AML-193 (cell line): ENCODE measurements at places on chromosomes 4 and X.

DNA sequence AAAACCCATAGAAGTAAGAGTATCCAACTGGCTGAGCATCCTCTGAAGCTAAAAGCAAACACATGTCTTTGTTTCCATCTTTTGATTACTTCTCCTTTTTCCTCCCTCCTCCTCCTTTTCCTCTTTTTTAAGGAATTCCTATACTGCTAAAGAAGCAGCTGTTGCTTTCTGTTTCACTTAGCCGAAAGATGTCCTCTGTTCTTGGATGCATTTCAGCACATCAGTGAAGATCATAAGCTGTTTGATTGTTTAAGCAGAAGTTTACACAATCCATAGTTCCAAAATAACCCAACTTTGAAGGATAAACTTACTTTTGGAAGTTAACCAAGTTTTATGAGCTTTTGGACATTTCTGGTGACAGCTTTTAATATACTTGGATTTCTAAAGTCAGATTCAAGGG is 55.1 kb upstream of the TNIP3 start:
- no peak for DNase-seq

GRCh38 chrX:9269134-9269533 is 195.7 kb upstream of the TBL1X start:
- no peak for DNase-seq

GRCh38 chr4:73098016-73098415 is 28.5 kb upstream of the COX18 start:
- no peak for DNase-seq

DNA sequence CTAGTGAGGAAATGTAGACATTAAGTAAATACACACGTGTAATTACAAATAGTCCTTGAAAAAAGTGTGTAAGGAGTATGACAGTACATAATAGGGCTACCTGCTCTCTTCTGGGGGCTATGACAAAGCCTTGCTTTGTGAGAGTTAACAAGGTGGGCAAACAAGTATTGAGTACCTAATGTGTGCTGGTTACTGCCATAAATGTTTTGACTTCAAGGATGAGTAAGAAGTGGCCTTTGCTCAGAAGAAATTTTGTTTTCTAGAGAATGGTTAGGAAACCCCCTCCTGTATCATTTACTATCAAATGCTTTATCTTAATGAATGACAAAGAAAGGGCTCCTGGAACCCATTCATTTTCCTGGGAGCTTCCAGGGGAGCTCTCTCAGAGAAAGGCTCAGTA is 167.0 kb upstream of the CASK start:
- no peak for DNase-seq

DNA sequence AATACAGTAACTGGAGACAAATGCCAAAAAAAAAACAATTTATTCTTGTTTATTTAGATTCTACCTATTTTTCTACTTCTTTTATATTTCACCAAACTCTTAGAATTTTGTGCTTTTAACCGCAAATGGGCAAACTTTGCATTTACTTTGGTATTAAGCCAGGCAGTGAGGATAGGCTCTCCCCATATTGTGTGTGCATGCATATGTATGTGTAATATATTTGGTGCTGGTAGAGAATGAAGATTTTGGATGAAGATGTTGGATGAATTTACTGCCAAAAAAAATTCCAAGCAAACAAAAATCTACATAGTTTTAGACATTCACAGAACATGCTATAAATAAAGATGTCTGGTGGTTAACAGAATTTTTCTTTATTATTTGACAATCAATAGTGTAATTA is 30.3 kb downstream of the GALNTL6 start:
- no peak for DNase-seq

DNA sequence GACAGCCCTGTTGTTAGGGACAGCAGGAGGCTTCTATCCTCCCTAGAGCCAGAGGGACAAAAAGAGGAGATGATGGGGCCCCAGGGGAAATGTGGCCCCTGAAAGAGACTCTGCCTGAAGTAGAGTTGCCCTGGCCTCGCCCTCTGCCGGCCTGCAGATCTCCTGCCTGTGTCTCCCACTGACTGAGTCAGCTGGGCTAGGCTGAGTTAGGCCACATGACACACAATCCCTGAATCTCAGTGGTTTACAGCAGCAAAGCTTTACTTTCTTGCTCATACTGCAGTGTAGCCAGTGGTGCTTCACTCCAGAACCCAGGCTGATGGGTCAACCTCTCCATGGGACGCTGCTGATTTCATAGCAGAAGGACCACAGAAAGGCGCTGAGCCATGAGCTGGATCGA is 23.5 kb downstream of the DRD5 start:
- DNase-seq: no peak

DNA sequence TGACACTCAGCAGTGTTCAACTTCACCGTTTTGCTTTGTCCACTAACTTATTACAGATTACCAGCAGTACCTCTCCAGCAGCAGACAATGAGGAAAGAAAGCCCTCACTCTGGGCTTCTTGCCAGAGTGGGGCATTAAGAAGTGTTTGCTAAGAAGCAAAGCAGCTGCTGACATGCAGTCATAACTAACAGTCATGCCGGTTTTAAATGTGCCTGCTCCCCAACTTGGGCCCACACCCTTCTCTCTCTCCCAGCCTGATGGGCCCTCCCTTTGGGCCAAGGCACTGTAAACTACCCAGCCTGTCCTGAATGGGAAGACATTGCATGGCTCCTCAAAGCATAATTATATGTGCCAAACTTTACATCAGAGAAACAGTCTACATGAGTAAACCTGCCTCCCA is 54.6 kb upstream of the HHIP start:
- no peak for DNase-seq

DNA sequence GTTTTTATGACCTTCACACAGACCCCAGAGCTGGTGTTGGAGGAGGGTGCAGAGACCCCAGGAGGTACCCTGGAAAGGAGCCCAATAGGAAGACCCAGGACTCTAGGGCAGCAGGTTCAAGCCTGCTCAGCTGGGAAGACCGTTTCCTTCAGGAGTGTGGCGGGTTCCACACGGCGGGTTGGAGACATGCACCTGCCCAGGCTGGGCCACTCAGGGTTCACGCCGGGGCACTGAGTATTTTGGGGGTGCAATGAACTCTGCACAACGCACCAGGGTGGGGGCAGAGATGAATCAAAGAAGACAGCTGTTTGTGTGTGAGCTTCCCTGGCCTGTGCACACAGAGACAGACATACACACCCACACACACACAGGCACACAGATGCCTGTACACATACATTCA is 52.5 kb upstream of the PPP2R3B start:
- no peak for DNase-seq

DNA sequence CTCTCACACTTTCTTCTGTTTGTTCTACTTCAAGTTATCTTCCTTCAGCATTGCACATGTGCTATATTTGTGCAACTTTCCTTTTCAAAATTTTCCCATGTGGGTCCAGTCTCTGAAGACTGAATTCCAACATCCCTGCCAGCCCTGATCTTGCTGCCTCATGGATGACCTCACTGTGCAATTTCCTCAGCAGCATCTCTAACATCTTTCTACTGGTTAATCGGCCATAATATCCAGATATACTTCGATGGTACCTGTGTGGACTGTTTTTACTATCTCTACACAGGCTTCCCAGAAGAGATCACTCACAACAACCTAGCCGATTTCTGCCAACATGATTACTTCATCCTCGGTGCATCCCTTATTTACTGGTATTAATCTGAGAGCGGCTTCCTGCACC is 41.5 kb downstream of the GPM6A start:
- DNase-seq: no peak

- no peak for DNase-seq
These were observed 722.1 kb downstream of the PCDH7 start for GRCh38 chr4:31442236-31442635.

DNA sequence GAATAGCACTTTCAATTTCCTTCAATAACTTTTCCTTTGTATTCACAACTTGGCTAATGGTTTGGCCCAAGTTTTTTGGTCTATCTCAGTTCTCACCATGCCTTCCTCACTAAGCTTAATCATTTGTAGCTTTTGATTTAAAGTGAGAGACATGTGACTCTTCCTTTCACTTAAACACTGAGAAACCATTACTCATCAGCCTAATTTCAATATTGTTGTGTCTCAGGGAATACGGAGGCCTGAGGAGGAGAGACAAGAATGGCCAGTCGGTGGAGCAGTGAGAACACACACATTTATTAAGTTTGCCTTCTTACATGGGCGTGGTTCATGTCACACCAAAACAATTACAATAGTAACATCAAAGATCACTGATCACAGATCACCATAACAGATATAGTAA is 56.7 kb downstream of the TSPAN5 start:
- DNase-seq: no peak

DNA sequence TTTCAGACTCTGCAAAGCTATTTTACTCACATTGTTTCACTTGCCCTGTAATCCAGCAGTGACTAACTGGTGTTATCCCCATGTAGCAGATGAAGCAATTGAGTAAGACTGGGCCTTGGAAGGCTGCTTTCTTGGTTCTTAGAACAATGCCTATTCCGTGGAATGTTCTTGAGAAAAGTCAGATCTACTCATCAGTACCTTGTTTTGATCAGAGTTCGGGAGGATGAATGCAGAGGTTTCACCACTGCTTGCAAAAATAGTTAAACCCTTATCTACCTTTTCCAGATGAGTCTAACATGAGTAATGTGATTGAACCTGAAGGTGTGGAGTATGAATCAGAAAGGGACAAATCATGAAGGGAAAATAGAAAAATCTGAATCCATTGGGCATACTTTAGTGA is 1.8 kb downstream of the MAOB start:
- DNase-seq: no peak

- no peak for DNase-seq
These were observed 50.0 kb downstream of the CLCN5 start for GRCh38 chrX:49972328-49972860.

DNA sequence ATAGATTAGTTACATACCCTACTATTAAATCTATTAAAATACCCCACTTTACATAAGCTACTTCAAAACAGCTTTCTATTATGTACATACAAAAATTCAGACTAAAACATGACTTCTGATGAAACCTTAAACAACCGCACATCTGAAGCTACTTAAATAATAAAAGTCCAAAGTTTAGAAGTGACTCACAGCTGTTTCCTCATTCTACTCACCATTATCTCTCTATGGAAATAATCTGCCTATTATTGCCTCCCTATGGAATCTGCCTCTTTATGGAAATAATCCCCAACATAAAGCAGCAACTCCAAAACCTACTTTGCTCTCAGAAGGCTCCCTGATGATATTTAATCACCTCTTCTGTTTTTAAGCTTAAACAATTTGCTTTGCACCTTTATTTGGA is 15.7 kb upstream of the BANK1 start:
- no peak for DNase-seq

DNA sequence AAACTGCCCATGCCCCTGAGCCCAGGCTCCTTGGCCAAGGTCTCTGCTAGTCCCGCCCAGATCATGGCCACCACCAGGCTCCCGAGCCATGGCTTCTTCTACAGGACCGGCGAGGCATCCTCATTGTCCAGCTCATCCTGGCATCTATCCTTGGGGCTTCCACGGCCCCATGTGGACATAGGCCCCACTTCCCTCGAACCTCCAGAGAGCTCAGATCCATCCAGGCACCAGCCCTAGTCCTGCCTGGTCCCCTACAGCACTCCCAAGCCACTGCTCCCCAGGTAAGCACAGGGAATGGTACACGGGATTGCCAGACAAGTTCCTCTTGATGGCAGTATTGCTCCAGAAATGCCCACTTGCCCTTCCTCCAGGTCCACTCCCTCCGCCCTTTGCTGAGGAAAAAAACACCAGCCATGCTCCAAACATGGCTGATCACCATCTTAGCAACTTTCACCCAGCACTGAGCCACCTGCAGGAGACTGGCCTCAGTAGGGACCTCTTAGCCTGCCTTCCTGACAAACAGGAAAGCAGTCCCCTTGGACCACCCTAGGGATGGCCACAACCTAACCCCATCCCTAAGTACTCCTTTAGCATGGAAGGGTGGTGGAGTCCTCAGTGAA is 272.1 kb upstream of the AGTR2 start:
- no peak for DNase-seq

DNA sequence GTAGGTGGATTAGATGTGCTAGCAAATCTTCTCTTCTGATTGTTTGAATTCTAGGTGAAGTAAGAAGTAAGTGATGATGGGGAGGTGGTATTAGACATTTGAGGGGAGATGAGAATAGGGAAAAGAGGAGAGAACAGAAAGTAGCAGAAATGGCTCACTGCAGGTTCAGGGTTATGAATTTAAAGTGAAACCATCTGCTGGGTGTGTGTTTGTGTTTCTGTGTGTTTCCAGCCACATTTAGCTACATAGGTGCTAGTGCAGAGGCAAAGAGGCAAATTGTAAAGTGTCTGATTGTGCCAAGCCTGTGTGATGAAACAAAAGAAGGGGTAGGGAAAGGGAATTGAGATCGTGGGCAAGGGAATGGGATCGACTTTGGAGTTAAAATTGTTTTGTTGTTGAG is 50.6 kb downstream of the ZFX start:
- no peak for DNase-seq

DNA sequence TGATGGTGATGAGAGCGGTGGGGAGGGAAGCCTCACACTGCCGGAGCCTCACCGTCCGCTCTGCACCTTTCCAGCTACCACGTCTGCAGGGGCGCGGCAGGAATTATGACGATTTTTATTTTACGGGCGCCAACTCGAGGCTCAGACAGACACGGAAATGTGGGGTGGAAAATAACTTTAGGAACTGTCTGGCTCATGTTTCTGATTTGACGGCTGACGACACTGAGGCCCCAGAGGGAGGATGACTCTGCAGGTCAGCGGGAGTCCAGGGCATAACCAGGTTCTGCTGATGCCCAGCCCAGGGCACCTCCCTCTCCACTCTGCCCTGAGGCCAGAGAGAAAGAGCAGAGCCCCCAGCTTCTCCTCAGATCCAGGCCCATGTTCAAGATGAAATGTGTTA is 43.9 kb downstream of the C4orf50 start:
- no peak for DNase-seq

DNA sequence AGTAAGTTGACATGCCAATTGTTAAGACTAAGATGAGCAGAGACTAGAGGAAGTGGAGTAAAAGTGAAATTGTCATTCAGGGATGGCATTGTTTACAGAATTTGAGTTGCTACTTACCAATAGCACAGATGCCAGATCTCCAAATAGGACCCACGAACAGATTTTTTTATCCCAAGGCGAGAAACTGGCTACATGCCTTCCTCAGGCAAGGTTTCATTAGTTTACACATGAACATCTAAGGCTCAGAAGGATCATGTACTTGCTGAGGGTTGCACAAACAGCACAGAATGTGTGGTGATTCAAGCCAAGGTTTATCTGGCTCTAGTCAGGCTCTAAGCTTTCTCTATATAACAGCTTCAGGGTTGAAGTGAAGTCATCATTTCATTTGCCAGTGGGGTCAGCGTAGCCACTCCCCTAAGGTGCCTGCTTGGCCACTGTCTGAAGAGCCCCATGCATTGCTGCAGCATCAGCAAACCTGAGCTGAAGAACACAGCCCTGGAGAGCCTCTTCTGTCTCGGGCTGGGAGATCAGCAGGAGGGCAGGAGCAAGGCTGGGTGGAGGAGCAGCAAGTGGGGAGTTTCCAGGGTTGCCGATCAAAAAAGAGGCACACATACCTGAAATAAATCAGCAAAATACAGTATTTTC is 193.0 kb upstream of the LCORL start:
- DNase-seq: no peak

DNA sequence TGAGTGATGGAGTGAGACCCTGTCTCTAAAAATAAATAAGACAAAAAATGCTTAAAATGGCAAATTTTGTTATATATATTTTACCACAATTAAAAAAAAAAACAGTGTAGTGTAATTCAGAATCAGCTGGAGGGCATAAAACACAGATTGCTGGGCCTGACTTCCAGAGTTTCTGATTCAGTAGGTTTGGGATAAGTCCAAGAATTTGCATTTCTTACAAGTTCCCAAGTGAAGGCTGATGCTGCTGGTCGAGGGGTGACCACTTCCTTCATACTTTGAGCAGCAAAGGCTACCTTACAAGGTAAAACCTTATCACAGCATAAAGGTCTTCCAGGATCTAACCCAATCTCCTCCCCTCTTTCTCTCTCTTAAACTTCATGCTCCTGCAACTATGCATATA is 40.7 kb downstream of the KLHL8 start:
- DNase-seq: no peak
